Activated effector memory CD4-positive, alpha-beta T cell treated with anti-CD3 and anti-CD28 coated beads, Interleukin-2, amount 50 U/mL, for 16 hours (primary cell): ENCODE measurements at places on chromosomes 5 and 9.

- DNase-seq, result no peak
These were observed 8.8 kb downstream of the LRRC14B start for GRCh38 chr5:199950-200645.

- no peak for DNase-seq
These were observed 84.9 kb upstream of the MYO10 start for GRCh38 chr5:17020678-17021601.

- no peak for DNase-seq
These were observed 1.1 kb upstream of the CEP78 start for GRCh38 chr9:78234810-78235209.

GRCh38 chr5:39775797-39776365 lies 351.1 kb upstream of the DAB2 start:
- DNase-seq, result no peak

- DNase-seq, result no peak
These were observed 167.1 kb downstream of the PIK3R1 start for GRCh38 chr5:68382640-68383039.

GRCh38 chr9:126335837-126336735 lies 9.5 kb downstream of the MVB12B start:
- no peak for DNase-seq

DNA sequence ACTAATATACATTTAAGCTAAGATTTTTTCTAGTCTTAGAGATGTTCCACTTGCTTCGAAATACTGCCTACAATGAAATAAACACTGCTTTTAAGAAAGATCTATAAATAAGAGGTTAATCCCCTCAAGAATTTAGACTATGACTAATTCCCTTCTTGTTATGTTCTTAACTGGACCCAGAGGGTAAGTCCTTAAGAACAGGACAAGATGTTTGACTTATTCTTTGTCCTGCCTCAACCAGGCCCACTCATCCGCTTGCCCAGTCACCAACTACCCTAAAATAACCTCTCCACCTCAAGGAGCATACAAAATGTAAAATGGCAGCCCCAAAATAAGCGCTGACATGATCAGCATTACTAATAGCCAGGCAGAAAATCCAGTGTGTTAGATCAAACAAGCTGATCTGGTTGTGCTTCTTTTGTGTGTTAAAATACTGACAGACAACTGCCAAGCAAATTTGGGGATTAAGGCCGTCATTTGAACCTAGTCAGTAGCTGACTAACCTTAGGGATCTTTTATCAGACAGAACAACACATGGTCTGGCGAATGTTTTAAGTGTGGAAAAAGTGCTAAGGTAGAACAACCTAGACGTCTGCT lies 93.7 kb upstream of the SMC5 start:
- DNase-seq, result no peak

GRCh38 chr9:134834217-134834956 lies 46.2 kb upstream of the FCN2 start:
- no peak for DNase-seq

GRCh38 chr9:136625101-136626065 lies 37.3 kb upstream of the EGFL7 start:
- no peak for DNase-seq

GRCh38 chr5:170361116-170361515 lies 28.1 kb downstream of the KCNMB1 start:
- DNase-seq, result no peak

GRCh38 chr5:129018837-129019236 lies 53.5 kb downstream of the SLC27A6 start:
- DNase-seq, result no peak

DNA sequence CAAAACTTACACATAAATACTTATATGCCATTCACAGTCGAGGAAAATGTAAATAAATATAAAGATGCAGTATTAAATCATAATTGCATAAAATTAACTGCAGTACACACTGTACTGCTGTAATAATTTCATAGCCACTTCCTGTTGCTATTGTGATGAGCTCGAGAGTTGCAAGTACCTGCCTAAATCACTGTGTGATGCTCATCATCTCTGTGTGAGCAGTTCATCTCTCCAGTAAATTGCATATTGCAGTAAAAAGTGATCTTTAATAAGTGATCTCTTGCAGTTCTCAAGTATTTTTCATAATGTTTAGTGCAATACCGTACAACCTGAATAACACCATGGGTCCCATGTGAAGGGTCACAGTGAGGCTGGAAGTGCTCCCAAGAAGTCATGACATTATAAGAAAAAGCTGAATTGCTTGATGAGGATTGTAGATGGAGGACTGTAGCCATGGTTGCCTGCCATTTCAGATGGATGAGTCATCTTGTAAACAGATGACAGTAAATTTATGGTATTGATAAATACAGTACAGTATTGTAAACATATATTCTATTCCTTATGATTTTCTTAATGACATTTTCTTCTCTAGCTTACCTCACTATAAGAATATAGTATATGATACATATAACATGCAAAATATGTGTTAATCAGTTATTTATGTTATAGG lies 34.9 kb downstream of the SYK start:
- DNase-seq, result no peak

GRCh38 chr5:170120576-170120975 lies 14.9 kb downstream of the FOXI1 start:
- DNase-seq, result no peak

GRCh38 chr5:128262911-128263310 lies 179.3 kb downstream of the SLC12A2 start:
- DNase-seq, result no peak

DNA sequence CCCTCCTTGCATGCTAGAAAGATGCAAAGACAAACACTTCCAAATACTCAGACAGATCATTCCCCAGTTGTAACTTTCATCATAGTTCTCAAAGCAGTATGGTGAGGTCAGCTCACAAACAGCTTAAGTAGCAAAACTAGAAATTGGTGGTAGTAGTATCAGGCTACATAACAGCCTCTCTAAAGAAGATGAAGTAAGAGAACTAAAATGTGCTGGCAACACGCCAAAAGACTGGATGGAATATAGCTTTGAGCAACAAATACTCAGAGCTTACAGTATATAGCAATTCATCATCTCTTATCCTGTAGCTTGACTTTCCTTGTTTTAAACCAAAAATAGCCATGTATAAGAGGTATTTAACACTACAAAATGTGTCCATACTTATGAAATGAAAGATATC lies 7.5 kb downstream of the PFDN1 start:
- DNase-seq, result no peak

DNA sequence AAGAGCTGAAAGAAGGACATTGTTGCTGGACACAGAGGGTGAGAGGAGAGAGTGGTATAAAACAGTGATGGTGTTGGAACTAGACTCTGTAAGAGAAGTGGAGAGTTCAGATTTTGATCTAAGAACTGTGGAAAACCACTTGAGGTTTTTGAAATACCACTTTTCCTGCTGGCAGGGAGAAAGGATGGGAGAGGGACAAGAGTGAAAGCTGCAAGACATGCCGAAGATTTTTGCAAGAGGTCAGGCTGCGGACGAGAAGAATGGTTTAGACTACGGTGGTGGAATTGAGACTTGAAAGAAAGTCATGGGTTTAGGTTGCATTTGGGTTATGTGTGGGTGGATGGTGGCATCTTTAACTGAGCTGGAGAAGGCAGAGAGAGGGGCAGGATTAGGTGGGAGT lies 202.2 kb upstream of the RPS23 start:
- DNase-seq, result no peak

DNA sequence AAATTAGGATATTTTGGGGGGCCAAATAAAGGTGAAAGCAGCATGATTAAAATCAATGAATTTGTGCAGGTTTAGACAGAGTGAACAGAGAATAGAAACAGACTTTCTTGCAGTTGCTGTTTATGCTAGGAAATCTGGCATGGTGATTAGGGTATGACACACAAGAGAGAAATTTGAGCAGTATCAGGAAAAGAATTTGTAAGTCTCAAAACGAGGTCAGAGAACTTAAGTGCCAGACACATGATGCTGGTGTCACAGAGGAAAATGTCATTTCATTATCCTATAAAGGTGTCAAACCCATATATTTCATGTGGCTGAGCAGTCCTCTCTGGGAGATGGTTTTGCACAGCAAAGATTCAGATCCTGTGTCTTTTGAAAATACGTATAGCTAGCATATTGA lies 15.7 kb downstream of the LVRN start:
- no peak for DNase-seq

- no peak for DNase-seq
These were observed 14.7 kb downstream of the FBP1 start for GRCh38 chr9:94624629-94625028.

DNA sequence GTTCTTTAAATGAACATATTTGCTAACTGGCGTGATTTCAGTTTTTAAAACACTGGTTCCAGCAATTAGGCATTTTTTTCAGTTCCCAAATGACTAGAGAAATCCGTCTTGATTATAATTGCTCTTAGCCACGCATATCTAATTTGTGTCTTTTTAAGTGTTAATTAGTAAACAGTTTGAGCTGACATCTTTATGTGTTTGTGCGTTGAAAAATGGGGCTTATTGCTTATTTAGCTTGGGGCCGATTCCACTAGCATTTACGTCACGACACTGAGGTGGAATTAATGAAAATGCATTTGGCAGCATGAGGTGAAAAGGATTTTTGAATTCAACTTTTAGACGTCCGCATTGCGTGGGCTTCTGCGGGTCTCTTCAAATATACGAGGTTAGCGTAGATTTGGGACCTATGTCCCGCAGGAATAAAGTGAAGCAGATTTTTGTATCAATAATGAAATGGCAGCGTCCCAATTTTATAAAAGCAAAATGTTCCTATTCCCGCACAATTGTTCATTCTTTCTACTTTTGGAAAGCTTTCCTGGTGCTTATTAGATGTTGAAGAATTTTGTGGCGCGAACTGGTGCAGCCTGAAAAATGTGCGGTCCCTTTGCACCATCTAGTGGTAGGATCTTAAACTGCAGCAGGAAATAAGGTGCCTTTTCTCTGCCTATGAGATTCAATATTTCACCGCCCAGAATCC lies 122.7 kb upstream of the LMX1B start:
- peak; percentile 80 for DNase-seq

DNA sequence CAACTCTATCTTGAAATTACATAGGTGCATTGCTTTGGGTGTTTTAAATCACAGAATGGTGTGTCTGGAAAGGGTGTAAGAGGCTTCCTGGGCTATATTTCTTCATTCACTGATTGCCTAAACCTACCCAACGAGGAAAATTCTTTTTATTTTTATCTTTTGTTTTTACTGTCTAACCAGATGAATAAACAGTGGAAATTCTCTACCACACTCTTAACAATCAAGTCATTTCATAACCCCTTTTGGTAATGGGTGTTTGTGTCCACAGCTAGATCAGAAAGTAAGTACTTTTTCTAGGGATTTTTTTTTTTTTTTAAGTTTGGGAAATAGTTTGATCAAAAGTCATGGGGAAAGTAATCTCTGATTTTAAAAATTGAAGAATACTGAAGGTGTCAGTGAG lies 27.6 kb upstream of the C5orf47 start:
- no peak for DNase-seq
